ENCODE measurements at places on chromosomes 5 and 9. TPM values are rescaled to one million over a fixed set of nuclear protein-coding genes. Genes with fewer than 3 reads are reported as not detected.

GRCh38 chr5:153404747-153405146 lies 85.7 kb upstream of the GRIA1 start:
- no peak overlapping the region for H3K4me3 ChIP-seq
- H3K27me3 ChIP-seq: no peaks in the 10 kb centered on the region
- H3K27ac ChIP-seq: no peak overlapping the region

- peak; percentile 43 for DNase-seq
- H3K27ac ChIP-seq: peak overlapping the region; percentile 94
- no peaks in the 10 kb centered on the region for H3K27me3 ChIP-seq
- peaks cover 36% of the 10 kb centered on the region for H3K36me3 ChIP-seq
- peaks cover 34% of the 10 kb centered on the region for H3K4me1 ChIP-seq
- H3K4me3 ChIP-seq: peak overlapping the region; percentile 81
These were observed 108.7 kb downstream of the LIFR start for GRCh38 chr5:38447786-38448185.

The C5orf34 gene
- total RNA-seq: 1.2 TPM

DNA sequence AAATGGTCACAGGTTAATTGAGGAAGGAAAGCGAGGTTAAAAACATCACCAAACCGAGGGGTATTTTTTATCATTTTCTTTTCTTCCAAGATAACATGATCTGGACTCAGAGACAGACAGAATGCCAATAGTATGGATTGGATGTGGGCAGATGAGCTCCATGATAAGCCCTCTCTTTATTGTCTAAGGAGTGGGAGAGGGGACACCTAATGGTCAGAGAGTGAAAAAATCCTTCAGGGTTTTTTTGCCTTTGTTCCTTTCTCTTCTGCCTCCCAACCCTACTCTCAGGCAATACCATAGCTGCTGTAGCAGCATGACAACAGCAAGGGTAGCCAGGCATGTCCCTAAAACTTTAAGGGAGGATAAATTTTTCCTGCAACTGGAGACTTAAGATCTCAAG lies 94.7 kb downstream of the DIRAS2 start:
- no peak for DNase-seq
- H3K27ac ChIP-seq: no peak overlapping the region
- no peaks in the 10 kb centered on the region for H3K27me3 ChIP-seq
- H3K4me1 ChIP-seq: no peaks in the 10 kb centered on the region

The FCN1 gene
- total RNA-seq: 3.9 TPM

The GABRA6 gene
- not detected for total RNA-seq

The MLANA gene
- not detected for total RNA-seq

The ARID3C gene
- not detected for total RNA-seq

DNA sequence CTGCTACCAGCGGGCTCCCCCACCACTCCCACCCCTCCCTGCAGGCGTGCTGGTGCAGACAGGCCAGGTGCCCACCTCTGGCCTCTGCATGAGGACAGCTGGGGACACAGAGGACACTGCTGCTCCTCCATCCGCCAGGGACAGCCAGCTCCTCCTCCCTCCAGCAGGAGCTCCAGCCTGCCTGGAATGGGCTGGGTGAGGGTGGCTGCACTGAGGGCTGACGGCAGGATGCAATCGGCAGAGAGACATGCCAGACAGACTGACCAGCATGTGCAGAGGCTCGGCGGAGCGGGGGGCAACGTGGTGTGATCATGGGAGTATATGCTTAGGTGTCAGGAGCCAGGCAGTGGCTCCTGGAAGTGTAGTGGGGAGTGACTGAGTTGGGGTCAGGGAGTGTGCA lies 68.4 kb downstream of the RASGEF1C start:
- peak; percentile 46 for DNase-seq
- H3K36me3 ChIP-seq: no peaks in the 10 kb centered on the region
- peaks cover 21% of the 10 kb centered on the region for H3K27me3 ChIP-seq
- no peak overlapping the region for H3K27ac ChIP-seq
- no peaks in the 10 kb centered on the region for H3K4me1 ChIP-seq
- no peak overlapping the region for H3K4me3 ChIP-seq

All from psoas muscle (tissue), 8 donors.